ENCODE measurements at places on chromosomes 3 and 15.

DNA sequence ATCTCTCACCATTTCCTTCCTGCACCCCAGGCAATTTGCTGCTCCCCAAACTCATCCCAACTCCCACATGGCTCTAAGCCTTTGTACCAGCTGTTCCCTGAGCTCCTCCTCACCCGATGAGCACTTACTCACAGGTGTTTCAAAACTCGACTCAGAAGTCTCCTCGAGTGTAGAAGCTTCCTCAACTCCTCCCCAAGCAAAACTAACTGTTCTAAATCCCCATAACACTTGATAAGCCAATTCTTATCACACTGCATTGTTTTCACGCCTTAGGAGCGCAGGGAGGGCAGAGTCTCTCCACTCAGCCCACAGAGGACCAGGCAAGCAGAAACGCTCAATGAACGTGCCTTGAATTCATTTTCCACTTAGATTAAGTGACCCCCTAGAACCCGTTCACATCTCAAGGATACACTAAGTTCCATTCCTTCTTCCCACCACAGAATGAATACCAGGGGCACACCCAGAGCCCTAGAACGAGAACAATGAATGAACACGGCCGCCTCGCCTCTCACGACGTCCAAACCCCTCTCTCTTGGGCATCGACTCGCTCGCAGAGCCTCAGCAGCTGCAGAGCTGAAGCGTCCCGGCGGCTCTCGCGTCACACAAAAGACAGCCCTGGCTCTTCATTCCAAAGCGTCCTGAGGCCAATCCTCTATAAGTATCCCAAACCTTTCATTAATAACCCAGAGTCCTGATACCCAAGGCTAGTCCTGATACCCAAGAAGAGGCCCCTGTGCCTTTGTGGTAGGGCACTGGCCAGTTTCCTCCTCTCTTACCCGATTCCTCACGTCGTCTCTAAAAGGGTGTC, 1.1 kb downstream of the RAF1 start:
- no peak for DNase-seq

DNA sequence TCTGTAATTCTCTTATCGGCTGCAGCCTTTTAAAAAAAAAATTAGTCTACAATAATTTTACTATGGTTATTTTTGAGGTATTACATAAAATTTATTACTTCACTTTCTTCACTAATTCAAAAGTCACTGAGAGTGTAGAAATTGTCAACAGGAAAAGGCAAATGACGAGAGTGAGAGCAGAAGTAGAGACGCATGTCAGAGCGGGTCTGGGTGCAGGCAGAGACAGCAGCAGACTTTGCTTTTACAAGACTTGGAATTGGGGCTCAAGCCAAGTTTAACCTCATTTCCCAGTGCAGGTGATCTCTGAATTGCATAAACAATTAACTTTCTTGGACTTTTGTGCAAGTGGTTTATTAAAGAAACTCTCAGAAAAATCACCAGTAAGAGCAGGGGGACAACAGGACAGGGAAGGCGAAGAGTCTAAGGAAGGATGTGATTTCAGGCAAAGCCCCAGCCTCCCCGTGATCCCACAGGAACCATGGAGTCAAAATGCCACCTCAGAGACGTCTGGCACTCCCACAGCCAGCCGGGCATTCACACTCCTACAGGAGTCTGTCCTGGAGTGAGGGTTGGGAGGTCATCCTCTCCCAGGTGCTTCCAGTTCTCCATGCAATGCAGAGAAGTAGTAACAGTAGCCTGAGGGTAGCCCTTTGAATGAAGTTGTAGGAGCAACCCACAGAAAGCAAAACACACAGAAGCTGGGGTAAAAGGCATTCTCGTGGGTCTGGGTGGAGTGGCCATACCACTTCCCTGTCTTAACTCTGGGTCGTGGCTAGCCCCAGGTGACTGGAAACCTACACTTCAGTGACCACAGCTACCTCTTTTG, 274.0 kb upstream of the TGFBR2 start:
- no peak for DNase-seq

- DNase-seq: no peak
Observed at GRCh38 chr3:105062853-105063252, 303.9 kb upstream of the ALCAM start.

DNA sequence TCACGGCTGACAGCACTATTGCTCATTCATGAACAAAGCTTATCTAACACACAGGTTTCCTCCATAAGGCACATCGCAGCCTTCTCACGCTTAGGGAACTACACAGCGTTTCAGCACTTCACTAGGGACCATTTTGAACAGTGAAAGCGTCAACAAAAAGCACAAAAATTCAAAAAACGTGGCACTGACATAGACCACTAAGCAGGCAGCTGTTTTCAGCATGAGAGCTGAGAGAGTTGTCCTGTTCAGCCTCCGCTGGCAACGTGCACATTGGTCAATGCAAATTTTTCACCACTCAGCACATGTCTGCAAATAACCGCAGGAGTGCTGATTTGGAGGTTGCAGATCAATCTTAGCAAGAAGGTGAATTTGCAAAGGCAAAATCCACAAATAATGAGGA, 109.2 kb downstream of the LRRK1 start:
- DNase-seq: no peak

DNA sequence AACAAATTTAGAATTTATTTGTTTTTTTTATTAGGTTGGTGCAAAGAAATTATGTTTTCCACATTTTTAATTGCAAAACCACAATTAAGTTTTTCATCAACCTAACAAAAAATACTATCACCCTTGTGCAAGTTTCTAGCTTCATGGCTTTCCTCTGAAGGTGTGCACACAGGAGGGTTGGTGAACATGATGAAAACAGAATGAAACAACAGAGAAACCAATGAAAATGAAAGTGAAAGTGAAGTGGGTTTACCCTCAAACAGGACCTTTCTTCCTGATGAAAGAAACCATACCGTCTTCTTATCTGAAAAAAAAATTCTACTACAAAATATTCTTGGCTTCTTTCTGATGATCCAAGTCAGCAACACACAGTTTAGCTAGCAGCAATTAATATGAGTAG, 71.9 kb upstream of the FEZF2 start:
- no peak for DNase-seq
